ENCODE measurements at places on chromosomes 4 and X.

GRCh38 chr4:112113864-112114263, 31.4 kb upstream of the FAM241A start:
- no peak for DNase-seq

DNA sequence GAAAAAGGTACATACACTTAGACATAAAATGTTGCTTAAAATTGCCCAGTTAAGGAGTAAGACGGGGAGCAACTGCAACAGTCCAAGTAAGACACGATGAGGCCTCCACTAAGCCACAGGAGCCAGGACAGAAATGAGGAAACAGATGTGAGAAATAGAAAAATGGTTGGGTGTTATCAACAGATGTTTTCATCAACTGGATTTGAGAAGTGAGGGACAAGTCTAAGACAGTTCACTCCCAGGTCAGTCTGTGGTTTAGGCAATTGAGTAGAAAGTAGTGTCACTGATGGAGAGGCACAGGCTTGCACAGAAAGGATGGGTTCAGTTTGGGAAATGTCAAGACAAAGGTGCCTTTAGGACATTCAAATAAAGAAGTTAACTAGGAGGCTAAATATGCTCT, 23.5 kb upstream of the PHF8 start:
- DNase-seq: no peak

GRCh38 chr4:110610620-110610939, 12.3 kb downstream of the PITX2 start:
- DNase-seq: no peak

DNA sequence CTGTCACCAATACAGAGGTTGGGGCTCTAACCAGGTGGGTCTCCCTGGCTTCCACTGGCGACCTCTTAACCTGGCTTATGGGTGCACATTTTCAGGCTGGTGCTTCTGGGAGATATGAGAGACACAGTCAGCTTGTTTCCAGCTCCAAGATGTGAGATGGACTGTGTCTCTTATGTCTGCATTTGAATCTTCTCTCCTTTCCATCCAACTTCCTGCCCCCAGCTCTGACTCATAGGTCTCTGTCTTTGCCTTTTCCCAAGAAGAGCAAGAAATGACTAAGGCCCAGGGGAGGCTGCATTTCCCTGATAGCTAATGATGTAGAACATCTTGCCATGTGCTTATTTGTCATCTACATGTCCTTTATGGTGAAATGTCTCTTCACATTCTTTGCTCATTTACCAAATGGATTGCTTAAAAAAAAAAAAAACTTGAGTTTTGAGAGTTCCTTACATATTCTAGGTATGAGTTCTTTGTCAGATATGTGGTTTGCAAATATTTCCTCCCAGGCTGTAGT, 3.2 kb upstream of the UXT start:
- DNase-seq: no peak

DNA sequence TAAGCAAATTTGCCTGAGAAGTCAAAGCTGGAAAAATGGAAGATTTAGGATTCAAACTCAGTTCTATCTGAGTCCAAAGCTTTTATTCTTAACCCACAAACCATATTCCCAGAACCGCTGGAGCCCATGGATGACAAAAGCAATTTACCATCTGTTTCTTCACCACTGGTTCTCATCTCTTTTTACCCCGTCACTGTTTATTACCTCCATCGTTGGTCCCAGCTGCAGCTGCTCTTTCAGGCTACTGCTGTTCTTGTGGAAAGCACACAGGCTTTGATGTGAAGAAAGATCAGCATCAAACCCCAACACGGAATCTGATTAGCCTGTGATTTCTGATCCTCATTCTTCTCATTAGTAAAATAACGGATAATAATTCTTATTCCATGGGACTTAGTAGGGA, 9.5 kb downstream of the FBXO8 start:
- DNase-seq: no peak
